LoVo (cell line): ENCODE measurements at places on chromosomes 3 and 15.

- DNase-seq: no peak
Observed at GRCh38 chr3:145490088-145491048, 670.6 kb downstream of the PLOD2 start.

GRCh38 chr15:66994927-66995656 lies 70.3 kb upstream of the SMAD3 start:
- DNase-seq: no peak

DNA sequence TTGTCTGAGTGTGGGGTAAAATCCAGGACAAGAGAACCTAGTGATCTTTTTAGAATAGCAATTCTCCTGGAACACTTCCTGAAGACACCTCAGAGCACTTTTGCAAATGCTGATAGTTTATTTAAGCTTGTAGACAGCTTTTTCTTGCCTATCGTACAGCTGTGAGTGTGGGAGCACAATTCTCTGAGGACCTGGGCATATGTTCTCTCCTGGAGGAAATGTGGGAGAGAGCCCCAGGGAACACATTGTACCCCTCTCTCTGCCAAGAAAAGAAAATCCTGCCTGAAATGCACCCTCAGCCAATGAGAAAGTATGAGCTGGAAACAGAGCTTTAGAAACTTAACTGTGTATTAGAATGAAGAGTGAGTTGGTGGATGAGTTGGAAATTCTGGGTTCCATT lies 308.3 kb upstream of the SEMA6D start:
- DNase-seq: no peak

- no peak for DNase-seq
Observed at GRCh38 chr3:102000620-102001209, 151.4 kb downstream of the NFKBIZ start.

GRCh38 chr3:97991293-97991682 lies 19.1 kb upstream of the RIOX2 start:
- no peak for DNase-seq

GRCh38 chr3:10317311-10317960 lies 3.5 kb downstream of the SEC13 start:
- no peak for DNase-seq

DNA sequence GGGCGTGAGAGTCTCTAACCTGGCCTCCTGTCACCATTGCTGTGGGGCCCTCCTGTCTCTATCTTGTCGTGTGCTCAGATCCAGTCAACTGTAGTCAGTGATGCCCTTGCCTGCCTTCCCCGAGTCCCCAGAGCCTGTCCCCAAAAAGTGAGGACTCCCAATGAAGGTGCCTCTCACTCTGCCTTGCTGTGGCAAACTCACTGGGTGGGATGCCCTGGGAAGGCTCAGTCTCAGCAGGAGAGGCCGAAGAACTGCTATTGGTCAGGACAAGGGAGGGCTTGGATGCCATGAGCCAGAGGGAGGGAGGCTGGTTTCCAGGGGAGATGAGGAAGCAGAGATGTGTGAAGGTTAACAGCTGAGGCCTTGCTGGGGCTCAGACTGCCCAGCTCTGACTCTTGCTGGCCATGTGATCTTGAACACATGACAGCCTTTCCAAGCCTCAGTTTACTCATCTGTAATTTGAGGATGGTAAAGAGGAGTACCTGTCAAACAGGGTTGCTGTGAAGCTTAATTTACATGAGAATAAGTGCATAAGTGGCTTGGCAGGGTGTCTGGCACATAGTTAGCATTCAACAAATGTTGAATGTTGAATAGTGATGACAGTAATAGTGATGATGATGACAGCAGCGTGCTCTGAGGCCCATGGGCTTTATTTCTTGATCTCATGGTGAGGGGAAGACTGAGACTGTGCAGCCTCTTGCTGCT lies 8.2 kb downstream of the KY start:
- no peak for DNase-seq

GRCh38 chr15:56672721-56673120 lies 60.6 kb downstream of the ZNF280D start:
- no peak for DNase-seq

DNA sequence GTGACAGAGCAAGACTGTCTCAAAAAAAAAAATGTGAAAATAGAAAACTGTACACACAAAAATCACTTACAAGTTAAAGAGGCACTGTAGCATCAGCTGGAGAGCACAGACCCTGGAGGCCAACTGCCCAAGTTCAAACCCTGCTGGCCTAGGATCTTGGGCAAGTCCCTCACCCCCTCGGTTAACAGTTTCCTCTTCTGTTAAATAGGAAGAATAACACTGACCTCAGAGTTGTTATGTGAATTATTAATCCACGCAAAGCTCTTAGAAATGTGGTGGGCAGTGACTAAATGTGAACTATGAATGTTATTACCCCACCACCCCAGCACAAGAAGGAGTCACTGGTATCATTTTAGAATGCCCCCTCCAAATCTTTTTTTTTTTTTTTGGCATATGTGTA lies 11.2 kb downstream of the CIB1 start:
- no peak for DNase-seq

GRCh38 chr3:31008994-31009393 lies 114.5 kb upstream of the GADL1 start:
- peak; percentile 7 for DNase-seq

- DNase-seq: peak; percentile 61
Observed at GRCh38 chr3:170233530-170233929, 11.3 kb downstream of the PRKCI start.

GRCh38 chr15:61479613-61480012 lies 250.5 kb upstream of the RORA start:
- peak; percentile 5 for DNase-seq

GRCh38 chr3:10816019-10816862 lies at the start of gene SLC6A11:
Gene SLC6A11 (plus strand): TSS chr3:10816228. CDS start chr3:10816266, 38 bp downstream.
- DNase-seq: no peak

DNA sequence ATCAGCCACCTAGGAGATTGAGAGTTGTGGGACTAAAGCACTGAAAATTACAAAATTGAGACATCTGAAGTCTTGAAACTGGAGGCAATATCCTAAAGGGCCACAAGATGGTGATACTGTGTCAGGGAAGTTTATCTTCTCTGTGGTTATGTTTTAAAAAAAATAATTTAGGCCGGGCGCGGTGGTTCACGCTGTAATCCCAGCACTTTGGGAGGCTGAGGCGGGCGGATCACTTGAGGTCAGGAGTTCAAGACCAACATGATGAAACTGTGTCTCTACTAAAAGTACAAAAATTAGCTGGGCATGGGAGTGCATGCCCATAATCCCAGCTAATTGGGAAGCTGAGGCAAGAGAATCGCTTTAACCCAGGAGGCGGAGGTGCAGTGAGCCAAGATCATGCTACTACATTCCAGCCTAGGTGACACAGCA lies 17.9 kb upstream of the NIT2 start:
- peak; percentile 39 for DNase-seq

DNA sequence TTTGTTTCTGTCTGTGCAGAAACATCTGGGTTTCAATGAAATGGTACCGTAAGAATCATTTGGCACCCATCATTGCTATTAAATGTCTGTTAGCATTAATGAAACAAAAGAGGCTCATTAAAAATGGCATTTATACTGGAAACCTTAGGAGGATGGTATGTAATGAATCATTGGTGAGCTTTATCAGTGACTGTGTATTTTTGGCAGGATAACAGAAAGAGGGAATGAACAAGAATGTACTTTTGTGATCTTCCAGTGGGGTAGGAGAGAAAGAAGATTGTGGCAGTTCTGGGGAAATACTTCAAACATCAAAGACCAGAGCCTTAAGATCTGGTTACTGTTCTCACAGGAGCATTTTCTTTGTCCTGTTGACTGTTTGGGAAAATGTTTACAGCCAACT lies 4.7 kb upstream of the DCBLD2 start:
- DNase-seq: no peak

GRCh38 chr3:127988770-127989557 lies 63.3 kb upstream of the SEC61A1 start:
- peak; percentile 83 for DNase-seq

DNA sequence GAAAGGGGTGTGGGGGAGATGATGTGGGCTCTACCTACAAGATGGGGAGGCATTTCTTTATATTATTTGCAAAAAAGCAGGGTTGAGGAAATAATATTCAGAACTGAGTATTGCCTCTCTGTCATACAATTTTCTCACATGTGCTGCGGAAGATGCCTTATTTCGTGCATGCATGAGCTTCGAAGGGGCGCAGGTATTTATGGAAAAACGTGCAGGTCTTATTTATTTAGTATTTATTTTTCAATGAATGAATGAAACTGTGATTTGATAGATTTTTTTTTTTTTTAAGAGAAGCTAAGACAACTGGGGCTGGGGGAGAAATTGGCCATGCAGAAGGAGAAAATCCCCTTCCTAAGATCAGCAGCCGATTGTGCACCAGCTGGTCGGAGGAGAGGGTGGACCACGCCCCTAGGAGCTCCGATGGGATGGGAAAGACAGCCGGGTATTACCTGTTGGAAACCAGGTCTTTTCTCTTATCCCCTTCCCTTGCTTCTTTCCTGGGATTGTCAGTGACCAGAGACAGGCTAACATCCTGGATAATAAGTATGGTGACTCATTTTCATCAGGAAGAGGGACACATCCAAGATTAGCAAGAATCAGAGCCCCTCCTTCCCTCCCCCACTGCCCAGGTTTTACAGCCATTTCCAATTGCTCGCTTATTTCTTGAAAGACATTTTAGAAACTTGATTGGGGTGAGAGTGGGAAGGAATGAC lies 875 bp downstream of the GAP43 start:
- no peak for DNase-seq

DNA sequence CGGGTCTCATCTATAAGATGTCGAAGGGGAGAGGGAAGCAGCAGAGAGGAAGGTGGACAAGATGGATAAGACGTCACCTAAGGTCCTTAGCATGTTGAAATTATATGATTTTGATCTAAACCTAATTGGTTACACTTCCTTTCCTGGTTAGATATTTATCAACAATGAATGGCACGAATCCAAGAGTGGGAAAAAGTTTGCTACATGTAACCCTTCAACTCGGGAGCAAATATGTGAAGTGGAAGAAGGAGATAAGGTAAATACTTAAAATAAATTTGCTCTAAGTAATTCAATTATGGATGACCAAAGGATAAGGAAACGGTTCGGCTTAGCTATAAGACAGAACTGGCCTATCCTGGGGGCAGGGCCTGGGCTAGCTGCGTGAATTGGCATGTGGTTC lies 5.5 kb downstream of the ALDH1A3 start:
- no peak for DNase-seq

DNA sequence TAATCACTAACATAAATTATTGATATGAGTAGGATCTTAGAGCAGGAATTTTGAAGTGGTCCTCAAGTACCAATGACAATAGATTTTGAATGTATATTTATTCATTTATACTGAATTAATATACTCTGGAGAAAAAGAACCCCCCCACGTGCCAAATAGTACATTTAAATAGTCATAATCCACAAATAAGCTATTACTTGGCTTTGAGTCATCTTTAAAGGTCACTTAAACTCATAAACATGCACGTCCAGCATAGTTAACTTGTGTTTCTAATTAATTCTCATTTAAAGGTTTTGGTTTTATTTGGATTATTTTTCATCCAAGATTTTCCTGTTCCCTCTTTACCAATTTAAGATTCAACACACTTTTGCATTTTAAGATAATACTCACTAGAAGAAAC lies 35.1 kb downstream of the FGF7 start:
- no peak for DNase-seq

- DNase-seq: no peak
Observed at GRCh38 chr3:32423956-32424557, 32.4 kb downstream of the CMTM7 start.

DNA sequence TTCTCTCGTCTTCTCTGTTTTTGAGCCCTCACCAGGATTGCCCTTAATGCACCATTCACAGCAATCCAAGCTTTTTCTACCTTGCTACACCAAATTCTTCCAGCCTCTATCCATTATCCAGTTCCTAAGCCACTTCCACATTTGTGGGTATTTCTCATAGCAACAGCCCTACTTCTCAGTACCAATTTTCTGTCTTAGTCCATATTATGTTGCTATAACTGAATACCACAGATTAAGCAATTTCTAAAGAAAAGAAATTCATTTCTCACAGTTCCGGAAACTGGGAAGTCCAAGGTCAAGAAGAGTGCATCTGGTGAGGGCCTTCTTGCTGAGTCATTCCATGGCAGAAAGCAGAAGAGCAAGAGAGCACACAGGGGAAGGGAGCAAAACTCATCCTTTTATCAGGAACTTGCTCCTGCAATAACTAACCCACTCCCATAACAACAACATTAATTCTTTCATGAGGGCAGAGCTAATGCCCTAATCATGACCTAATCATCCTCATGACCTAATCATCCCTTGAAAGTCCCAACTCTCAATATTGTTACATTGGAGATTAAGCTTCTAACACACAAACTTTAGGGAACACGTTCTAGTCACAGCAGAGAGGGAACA lies 9.7 kb upstream of the EIF1B start:
- DNase-seq: no peak

DNA sequence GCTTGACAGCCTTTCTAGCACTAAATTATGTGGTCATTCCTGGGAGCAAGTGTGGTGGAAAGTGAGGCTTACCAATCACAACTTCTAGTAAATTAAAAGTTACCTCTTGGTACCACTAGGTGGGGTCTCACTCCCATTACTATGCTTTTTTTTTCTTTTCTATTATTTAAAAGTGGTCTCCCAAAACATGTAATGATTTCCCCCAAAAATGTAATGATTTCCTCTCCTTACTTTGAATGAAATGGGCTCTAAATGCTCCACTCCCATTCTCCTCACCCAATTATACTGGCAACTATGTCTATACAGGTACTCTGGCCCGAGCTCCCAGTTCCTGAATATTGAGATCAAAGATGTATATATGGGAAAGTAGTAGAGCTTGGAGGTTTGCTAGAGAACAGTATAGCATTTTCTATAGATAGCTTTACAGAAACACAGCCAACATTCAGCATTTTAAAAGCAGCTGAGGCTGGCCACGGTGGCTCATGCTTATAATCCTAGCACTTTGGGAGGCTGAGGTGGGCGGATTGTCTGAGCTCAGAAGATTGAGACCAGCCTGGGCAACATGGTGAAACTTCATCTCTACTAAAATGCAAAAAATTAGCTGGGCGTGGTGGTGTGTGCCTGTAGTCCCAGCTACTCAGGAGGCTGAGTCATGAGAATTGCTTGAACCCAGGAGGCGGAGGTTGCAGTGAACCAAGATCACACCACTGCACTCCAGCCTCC lies 70.9 kb downstream of the DCUN1D1 start:
- peak; percentile 12 for DNase-seq

DNA sequence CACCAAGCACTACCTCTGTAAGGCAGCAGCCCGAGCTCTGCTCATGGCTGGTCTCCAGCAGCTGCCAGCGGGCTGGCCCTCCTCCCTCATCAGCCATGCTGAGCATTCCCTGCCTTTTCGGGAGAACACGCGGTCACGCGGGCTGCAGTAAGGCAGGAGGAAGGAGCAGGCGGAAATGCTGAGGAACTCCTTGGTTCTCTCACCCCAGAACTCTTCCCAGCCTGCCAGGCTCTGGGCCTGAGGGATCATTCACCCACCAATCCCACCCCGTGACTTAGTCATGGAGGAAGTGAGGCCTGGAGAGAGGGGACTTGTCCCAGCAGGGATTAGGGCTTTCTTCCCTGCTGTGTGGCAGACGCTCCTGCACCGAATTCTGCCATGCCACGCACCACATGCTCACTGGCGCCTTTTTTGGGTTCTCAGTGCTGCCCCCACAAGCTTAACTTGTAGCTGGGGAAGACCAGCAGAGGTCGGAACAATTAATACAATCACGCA lies 42.9 kb upstream of the RPL32 start:
- no peak for DNase-seq

GRCh38 chr3:108320746-108321350 lies 24.5 kb downstream of the HHLA2 start:
- no peak for DNase-seq

- no peak for DNase-seq
Observed at GRCh38 chr3:142977399-142977728, 13.9 kb upstream of the PAQR9 start.

GRCh38 chr3:61530355-61530754 lies 31.0 kb upstream of the PTPRG start:
- peak; percentile 32 for DNase-seq
